ENCODE measurements at places on chromosomes 16 and 17.
A peak's percentile ranks its signal among the peaks of the same experiment; 100 is the strongest.

DNA sequence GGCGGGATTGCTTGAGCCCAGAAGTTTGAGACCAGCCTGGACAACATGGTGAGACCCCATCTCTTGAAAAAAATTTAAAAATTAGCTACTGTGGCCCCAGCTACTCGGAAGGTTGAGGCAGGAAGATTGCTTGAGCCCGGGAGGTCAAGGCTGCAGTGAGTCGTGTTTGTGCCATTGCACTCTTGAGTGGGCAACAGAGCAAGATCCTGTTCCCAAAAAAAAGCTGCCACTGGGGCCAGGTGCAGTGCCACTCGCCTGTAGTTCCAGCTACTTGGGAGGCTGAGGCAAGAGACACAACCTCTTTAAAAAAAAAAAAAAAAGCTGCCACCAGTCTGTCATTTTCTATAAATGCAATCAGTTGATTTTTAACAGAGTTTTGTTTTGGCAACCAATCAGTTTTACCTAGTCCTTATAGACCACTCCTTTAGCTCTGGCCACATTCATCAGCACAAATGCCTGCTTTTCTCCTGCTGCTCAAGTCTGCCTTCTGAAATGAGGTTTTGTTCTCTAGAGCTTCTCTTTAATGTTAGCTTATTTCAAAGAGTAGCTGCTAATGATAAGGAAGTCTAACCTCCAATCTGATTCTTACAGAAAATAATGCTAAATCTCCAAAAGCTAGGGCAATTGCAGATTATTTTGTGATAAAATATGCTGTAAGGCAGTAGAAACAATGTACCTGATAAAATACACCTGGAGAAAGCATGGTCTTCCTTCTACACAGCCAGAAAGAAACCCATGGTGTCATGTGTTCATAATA lies 64.8 kb downstream of the TUBD1 start:
- DNase-seq: no peak

GRCh38 chr17:33218698-33219601 lies 74.1 kb downstream of the ASIC2 start:
- no peak for DNase-seq

GRCh38 chr17:57984936-57985674 lies 2.9 kb downstream of the VEZF1 start:
- DNase-seq: no peak

DNA sequence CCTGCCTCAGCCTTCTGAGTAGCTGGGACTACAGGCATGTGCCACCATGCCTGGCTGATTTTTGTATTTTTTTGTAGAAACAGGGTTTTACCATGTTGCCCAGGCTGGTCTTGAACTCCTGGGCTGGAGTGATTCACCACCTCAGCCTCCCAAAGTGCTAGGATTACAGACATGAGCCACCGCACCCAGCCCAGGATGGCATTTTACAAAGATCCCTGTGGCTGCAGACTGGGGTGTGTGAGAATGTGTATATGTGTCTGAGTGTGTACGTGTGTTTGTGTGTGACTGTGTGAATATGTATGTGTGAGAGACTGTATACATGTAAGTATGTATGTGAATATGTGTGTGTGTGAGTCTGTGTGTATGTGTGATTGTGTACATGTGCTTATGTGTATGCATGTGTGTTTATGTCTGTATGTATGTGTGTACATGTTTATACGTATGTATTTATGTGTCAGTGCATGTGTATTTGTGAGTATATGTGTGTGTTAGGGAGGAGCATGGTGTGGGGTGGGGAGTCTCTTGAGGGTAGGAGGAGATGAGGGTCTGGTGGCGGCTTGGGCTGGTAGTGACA lies 17.0 kb downstream of the RPTOR start:
- DNase-seq: no peak

DNA sequence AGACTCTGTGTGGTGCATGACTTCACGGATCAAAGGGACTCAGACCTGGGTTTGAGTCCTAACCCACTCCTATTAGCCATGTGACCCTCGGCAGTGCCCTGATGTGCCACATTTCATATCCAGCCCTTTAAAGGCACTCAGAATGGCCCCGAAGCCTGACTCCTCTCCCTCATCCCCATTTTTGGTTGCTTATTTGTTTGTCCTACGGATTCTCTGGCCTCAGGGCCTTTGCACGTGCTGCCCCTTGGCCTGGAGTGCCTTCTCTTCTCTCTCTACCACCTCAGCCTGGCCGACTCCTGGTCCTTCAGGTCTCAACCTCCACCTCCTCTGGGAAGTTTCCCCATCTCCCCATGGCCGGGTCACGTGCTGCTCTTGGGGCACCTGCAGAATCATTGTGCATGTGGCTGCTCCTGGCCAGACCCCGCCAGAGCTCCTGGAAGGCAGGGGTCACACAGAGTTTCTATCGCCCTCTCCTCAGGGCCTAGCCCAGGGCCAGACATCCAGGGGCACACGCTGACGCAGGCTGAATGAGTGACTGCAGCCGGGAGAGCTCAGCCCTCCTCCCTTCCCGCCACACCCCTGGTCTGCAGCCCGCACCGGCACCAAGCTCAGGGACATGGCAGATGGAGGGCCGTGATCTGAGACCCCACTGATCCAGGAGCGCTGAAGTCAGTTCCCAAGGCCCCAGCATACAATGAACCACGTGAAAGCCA lies 22.0 kb upstream of the CIBAR2 start:
- no peak for DNase-seq

- DNase-seq: peak; percentile 68
Measured at GRCh38 chr16:2468725-2469398, 2.2 kb upstream of the NTN3 start.

DNA sequence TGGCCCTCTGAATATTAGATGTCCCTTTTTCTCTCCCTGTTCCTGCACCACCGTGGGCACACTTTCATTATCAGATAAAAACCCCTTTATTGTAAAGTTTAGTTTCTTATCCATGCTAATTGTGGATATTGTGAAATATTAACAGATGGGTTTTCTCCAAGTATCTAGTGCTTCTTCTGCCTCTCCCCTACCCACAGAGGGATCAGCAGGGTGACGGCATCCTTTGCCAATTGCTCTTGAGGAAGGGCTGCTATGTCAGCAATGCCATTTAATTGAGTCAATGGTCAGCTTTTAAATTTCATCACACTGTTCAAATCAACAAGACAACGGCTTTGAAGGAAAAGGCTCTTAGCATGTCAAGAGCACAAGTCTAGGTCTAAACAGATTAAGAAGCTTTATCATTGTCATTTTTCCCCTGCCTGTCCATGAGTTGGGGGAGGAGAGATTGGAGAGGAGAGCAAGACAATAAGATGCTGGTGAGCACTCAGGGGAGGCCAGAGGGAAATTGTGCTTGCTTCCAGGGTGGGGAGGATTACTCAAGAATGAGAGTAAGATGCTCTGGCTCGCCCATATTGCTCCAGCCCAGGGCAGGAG lies 443.0 kb upstream of the CCL2 start:
- DNase-seq: no peak

GRCh38 chr16:57735755-57736418 lies at the start of gene KATNB1:
Gene KATNB1 (plus strand): TSS chr16:57735770. CDS start chr16:57737244, 1,474 bp downstream.
- no peak for DNase-seq

GRCh38 chr17:63555500-63556156 lies 5.4 kb downstream of the DCAF7 start:
- DNase-seq: no peak
